ENCODE measurements at places on chromosomes 3 and 15. TPM values are rescaled to one million over a fixed set of nuclear protein-coding genes. Genes with fewer than 3 reads are reported as not detected.

SNX22 gene
- under 0.01 TPM for total RNA-seq

GRCh38 chr3:188041895-188042294, 112.1 kb upstream of the LPP start:
- DNase-seq, result no peak

DNA sequence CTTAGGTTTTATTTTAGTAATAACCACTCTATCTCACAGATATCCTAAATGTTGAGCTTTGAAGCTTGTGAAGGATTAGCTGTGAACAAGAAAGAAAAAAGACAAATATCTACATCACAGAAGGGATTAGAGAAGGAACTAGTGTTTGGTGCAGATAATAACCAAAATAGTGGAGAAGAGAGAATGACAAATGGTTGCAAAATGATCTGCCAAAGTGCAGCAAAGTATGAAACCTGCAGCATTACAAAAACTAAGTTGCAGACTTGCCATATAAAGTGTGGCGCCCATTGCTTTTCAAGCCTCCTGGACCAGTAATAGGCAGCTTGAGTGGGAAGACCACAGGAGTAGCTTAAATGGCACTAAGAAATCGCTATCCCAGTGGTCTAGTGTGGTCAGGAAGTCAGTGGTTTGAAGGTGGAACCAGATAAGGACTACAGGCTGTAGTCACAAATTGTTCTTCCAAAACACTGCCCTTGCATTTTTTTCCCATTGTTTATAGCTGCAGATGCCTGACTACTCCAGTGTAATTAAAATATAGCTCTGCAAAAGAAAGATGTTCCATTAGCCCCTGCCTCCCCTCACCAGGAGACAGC, 20.7 kb downstream of the TPM1 start:
- no peak for DNase-seq

- no peak for DNase-seq
Observed at GRCh38 chr3:77147836-77148578, 108.1 kb downstream of the ROBO2 start.

AP4E1 gene
- 6.8 TPM for total RNA-seq

SERPINI2 gene
- total RNA-seq, result not detected

GRCh38 chr3:134250717-134251220, at the start of gene RYK:
Gene RYK (minus strand): TSS chr3:134250859. CDS start chr3:134250654, 205 bp downstream.
- peak; percentile 64 for DNase-seq

DNA sequence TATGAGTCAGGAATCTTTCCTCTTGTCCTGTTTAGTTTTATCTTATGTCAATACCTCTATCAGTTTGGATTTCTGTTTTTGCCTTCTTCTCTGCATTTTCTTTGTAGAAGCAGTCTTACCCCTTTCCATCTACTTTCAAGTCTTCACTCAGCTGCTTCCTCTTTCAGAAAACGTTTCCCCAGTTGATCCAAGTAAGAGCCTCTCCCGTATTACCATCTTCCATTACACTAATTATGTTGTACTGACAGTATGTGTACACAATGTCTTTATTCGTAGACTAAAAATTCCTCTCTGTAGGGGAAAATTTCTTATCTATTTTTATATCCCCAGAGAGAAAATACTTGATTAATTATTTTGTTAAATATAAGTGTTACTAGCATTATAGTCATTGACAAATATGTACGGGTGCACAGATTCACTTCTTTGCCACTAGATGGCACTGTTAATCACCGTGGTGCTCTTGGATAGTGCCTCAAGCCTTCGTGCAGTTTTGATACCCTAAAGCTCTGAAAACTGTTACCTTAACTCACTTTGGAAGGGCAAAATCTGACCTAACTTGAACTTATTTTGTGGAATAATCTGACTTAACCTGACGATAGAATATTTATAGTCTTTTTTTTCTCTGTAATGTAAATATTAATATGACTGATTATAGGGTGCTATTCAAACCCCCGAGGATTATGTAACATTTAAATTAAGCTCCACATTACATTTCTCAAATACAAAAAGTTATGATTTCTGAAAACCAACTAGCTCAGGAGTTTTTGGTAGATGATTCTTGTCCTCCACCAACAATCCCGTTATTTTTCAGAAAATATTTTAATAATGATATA, 74.2 kb upstream of the POU1F1 start:
- peak; percentile 47 for DNase-seq

- no peak for DNase-seq
Observed at GRCh38 chr15:57328479-57328878, 47.8 kb upstream of the CGNL1 start.

DNA sequence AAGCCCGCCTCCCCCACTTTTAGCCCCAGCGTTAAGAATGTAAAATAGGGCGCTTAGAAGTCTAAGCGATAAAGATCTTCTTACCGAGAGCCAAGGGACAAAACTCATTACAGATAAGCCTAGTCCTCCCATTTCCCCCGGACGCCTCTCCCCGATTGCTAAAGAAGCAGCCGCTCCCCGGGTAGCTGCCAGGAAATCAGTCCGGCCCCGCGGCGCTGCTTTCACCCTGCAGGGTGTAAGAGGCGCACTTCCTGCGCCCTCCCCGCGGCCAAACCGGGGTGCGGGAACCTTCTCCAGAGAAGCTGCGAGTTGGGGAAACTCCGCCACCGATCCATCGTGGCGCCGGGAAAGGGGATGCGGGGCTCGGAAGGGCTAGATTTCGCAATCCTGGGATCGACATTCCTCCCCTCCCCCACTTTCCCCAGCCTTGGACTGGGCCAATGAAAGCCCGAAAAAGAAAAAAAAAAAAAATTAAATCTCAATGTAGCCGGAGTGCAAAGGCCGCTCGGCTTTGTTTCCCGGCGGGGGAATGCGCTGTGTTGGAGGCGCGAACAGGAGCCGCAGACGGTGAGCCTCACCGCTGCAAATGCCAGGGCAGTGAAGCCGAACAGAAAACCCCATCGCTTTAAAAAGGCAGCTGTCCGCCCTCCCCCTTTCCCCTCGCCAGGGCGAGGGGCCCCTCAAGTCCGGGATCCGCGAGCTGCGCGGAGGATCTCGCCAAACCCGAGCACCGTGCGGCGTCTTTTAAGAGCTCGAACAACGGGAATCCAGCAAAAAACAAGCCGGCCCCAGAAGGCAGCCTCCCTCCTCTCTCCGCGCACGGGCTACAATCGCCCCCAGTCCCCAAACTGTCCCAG, 626 bp upstream of the PTPRG start:
- DNase-seq, result peak; percentile 73

LRRIQ4 gene
- not detected for total RNA-seq

- no peak for DNase-seq
Observed at GRCh38 chr3:53763353-53763752, 82.9 kb downstream of the CHDH start.

- DNase-seq, result peak; percentile 46
Observed at GRCh38 chr15:63075015-63075983, 32.8 kb downstream of the TPM1 start.

- DNase-seq, result no peak
Observed at GRCh38 chr3:59608356-59608755, 558.5 kb upstream of the CFAP20DC start.

CISH gene
- total RNA-seq, result 0.90 TPM

SCN11A gene
- not detected for total RNA-seq

- DNase-seq, result no peak
Observed at GRCh38 chr3:149234671-149235245, 13.1 kb upstream of the CP start.

CAMKV gene
- total RNA-seq, result not detected

DNA sequence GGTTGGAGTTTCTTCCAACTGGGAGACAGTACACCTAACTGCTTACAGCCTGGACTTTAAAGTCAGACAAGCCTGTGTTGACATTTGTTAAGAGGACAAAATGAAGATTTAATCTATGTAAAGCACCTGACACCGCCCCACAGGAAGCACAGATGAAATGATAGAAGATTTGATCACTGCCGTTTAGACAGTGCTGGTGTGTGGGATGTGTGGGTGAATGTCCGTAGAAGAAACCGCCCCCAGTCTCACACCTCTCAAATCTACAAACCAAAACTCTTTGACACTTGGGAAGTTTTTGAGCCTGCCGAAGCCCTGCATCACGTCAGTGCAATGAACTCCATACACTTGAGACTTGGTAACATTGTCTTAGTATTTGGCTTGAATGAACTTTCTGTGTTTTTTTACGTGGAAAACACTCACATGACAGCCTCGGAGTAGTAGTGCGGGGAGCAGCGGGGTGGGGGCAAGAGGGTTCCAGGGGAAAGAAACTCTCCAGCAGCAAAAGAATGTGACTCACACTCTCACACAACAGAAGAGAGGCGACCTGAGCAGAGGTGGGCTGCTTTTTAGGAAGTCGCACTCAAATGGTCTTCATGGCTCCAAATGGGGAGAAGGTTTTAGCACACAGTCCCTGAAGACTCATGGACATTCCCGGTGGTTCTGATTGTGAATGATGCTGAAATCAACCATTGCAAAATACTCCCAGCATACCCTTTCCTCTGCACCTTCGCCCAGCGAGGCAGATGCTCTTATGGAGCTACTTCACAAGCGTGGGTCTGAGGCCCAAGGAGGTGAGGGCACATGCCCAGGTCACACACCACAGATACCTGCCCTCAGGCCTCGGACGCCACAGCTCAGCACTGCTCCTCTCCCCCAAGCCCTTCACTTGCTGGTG, 79.2 kb downstream of the SRGAP3 start:
- DNase-seq, result no peak

SPTBN5 gene
- total RNA-seq, result under 0.01 TPM

DNA sequence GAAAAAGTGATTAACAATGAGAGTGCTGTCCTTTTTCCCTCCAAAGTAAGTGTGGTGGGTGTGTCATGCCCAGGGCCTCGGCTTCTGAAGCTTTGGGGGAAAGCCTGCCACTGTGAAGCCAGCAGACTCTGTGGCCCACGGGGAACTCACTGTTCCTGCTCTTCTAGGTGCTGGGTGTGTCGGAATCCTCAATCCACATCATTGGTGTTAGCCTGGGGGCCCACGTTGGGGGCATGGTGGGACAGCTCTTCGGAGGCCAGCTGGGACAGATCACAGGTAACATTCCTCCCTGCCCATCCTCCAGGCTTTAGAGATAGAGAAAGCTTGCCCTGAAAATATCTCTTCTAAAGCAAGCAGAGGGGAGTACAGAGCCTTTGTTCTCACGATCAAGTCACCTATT, 11.6 kb downstream of the PLA1A start:
- no peak for DNase-seq

C3orf49 gene
- total RNA-seq, result not detected

GRCh38 chr3:37223576-37223975, 49.2 kb upstream of the LRRFIP2 start:
- DNase-seq, result no peak

GRCh38 chr15:39494462-39494861, 86.4 kb upstream of the THBS1 start:
- DNase-seq, result no peak

- no peak for DNase-seq
Observed at GRCh38 chr3:170424879-170425278, 6.2 kb downstream of the CLDN11 start.

- peak; percentile 72 for DNase-seq
Observed at GRCh38 chr3:111538681-111539083, 3.3 kb upstream of the CD96 start.

PPARG gene
- 21.9 TPM for total RNA-seq

GRIP2 gene
- total RNA-seq, result under 0.01 TPM

GRCh38 chr3:129855832-129856419, 37.6 kb downstream of the TMCC1 start:
- peak; percentile 68 for DNase-seq

TRIM69 gene
- total RNA-seq, result 7.7 TPM

DNA sequence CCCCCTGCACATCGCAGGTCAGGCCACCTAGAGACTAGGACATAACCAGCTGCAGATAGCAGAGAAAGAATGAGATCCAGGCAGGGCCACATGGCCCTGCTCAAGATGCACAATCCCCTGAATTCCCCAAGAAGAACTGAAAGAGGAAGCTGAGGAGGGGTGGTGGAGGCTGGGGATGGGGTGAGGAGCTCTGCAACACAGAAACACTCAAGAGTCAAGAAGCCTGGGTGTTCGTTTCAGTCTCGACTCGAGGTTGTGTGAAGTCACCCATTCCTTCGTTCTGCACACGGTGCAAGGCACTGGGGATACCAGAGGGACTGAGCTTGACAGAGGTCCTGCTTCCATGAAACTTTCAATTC, 62.0 kb downstream of the TLE3 start:
- no peak for DNase-seq

CIB1 gene
- total RNA-seq, result 31.5 TPM

HHATL gene
- total RNA-seq, result not detected

- DNase-seq, result peak; percentile 50
Observed at GRCh38 chr3:98954791-98955604, 53.5 kb upstream of the DCBLD2 start.

DNA sequence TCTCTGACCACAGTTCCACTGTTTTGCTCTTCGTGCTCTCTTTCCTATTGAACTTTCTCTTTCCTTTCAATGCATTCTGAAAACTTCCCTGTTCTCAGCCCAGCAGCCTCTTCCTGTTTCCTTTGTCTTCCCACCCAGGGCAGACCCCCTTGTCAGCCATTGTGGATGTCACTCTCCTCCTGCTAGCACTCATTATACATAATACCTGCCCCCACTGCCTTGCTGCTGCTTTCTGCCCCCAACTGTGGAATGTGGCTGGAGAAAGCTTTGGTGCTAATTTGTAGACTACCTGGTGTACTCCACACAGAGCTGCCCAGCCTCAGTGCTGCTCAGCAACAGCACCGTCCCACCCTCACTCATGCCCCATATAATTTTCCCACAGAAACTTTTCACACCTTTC, 80.2 kb downstream of the CHCHD6 start:
- no peak for DNase-seq

- no peak for DNase-seq
Observed at GRCh38 chr3:71423151-71423906, 160.2 kb downstream of the FOXP1 start.

GRCh38 chr15:32884146-32884545, 166.3 kb downstream of the GREM1 start:
- DNase-seq, result peak; percentile 54

CHRD gene
- under 0.01 TPM for total RNA-seq

DNA sequence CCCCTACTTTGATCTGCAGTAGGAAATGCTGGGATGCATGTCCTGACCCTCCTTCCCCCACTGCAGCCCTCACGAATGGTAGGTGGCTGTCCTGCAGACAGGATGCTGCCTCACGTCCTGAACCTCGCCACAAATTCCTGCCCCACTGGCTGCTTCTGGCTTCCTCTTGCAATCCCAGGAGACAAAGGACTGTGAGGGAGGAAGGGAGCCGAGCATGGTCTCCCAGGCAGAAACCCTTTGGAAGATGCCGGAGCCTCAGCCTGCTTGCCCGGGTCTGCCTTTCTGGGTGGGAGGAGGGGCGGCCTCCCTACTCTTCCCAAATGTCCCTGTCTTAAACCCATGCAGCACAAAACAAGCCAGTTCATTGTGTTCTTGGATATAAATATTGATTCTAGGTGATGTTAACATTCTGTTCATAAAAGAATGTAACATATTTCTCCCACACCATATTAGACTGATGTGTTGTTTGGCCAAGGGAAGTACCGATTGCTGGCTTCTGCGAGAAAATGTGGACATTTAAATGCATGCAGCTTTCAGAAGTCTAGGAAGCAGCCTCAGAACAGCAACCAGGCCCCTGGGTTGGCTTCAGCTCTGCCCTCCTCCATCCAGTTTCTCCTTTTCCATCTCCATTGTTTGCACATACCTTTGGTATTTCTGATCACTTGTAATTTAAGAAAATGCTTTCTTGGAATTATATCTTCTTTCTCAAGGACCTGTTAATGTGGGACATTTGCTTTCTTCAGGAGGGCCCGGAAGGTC, 75.3 kb downstream of the HMG20A start:
- DNase-seq, result peak; percentile 43

- DNase-seq, result no peak
Observed at GRCh38 chr15:92098869-92099268, 245.4 kb downstream of the SLCO3A1 start.

GRCh38 chr3:197736010-197736490, 654 bp downstream of the RUBCN start:
- no peak for DNase-seq
